ENCODE measurements at places on chromosomes 13 and 19. TPM values are rescaled to one million over a fixed set of nuclear protein-coding genes. Genes with fewer than 3 reads are reported as not detected.

The CABP5 gene
- not detected for total RNA-seq

The CTXN1 gene
- total RNA-seq, result 2.6 TPM

- no peak for DNase-seq
These were observed 166.0 kb downstream of the GPC5 start for GRCh38 chr13:91564396-91564795.

GRCh38 chr19:44592451-44592890 is 20.9 kb upstream of the IGSF23 start:
- no peak for DNase-seq

The PROZ gene
- not detected for total RNA-seq
